ENCODE measurements at places on chromosomes 2 and 18. TPM values are rescaled to one million over a fixed set of nuclear protein-coding genes. Genes with fewer than 3 reads are reported as not detected.

Gene TEX44
- not detected for total RNA-seq

Gene UPP2
- total RNA-seq: not detected

- no peak for DNase-seq
These were observed 359.9 kb downstream of the OSR1 start for GRCh38 chr2:18998491-18998890.

DNA sequence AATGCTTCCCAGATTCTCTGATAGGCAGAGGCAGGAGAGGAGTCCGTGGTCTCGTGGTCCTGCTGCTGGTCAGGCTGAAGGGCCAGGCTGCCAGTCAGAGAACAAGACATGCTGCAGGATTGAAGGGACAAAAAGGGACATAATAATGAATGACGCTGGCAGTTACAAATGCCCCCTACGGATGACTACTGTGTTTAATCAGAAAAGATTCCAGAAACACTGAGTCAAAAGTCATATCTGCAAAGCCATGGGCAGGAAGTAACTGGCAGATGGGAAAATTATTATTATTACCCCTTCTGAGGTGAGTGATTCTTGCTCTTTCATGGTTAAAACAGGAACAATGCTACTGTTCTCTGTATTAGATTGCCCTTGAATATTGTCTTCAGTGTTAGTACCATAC, 19.0 kb downstream of the LCT start:
- no peak for DNase-seq

DNA sequence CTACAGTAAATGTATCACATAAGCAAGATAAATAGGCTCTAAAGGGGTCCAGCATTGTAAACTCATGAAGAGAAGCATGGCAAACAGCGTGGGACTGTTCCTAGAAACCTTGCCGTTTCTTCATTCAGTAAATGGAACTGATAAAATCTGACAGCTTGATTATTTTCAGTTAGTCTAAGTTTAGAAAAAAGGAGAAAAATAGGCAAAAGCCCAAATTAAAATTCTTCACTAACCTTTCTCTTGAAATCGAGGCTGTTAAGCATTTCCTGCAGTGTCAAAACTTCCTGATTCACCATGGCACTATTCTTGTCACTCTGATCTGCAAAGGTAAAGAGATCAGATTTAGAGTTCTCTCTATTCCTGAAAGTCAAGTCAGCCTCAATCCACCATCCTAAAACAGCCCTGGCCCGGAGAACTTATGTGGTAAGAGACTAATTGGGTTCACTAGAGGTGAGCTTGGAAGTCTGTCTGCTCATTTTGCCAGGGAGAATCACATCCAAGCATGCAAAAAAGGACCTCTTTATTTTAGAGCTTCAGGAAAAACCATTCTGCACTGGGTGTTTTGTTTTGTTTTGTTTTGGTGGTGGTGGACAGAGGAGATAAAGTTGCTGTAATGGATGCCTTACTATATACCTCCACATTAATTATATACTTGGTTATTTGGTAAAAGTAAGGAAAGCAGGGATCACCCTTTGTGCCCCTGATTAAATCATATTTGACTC, 52.4 kb upstream of the STAT1 start:
- no peak for DNase-seq

DNA sequence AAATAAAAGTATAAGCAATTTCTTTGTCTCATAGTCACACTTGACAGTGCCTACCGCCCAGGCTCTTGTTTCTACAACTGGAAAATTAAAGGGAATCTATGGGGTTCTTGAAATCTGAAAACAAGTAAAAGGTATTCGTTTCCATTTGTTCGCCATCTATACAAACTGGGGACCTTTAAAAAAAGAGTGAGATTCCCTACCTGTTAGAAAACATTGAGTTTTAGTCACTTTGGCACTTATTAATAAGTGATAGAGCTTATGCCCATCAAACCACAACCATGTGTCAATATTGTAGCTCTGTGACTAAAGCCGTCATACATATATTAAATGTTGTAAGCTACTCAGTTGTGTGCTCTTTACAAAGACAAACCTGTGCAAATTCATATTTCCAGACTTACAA, 13.2 kb downstream of the FN1 start:
- DNase-seq: no peak

GRCh38 chr2:150545916-150546315, 58.4 kb upstream of the RND3 start:
- DNase-seq: no peak

GRCh38 chr2:88852753-88853402, 161.4 kb downstream of the RPIA start:
- no peak for DNase-seq

- DNase-seq: peak; percentile 75
These were observed 101.0 kb downstream of the UNC80 start for GRCh38 chr2:209872675-209873074.

Data from SJSA1 (cell line).